Activated naive CD4-positive, alpha-beta T cell treated with anti-CD3 and anti-CD28 coated beads, Interleukin-2, amount 50 U/mL, for 72 hours (primary cell): ENCODE measurements at places on chromosomes 5 and 9. TPM values are rescaled to one million over a fixed set of nuclear protein-coding genes. Genes with fewer than 3 reads are reported as not detected.

Gene TSSK1B
- total RNA-seq: not detected

Gene ANXA6
- total RNA-seq: 356 TPM

GRCh38 chr9:88198341-88198807, 60.1 kb upstream of the SPATA31C2 start:
- DNase-seq: no peak

Gene TEK
- not detected for total RNA-seq

- DNase-seq: no peak
Measured at GRCh38 chr9:109047259-109047658, 34.0 kb upstream of the CTNNAL1 start.

- peak; percentile 94 for DNase-seq
Measured at GRCh38 chr9:125746017-125746773, 978 bp upstream of the PBX3 start.
